ENCODE measurements at places on chromosomes 11 and 22.
A peak's percentile ranks its signal among the peaks of the same experiment; 100 is the strongest.

DNA sequence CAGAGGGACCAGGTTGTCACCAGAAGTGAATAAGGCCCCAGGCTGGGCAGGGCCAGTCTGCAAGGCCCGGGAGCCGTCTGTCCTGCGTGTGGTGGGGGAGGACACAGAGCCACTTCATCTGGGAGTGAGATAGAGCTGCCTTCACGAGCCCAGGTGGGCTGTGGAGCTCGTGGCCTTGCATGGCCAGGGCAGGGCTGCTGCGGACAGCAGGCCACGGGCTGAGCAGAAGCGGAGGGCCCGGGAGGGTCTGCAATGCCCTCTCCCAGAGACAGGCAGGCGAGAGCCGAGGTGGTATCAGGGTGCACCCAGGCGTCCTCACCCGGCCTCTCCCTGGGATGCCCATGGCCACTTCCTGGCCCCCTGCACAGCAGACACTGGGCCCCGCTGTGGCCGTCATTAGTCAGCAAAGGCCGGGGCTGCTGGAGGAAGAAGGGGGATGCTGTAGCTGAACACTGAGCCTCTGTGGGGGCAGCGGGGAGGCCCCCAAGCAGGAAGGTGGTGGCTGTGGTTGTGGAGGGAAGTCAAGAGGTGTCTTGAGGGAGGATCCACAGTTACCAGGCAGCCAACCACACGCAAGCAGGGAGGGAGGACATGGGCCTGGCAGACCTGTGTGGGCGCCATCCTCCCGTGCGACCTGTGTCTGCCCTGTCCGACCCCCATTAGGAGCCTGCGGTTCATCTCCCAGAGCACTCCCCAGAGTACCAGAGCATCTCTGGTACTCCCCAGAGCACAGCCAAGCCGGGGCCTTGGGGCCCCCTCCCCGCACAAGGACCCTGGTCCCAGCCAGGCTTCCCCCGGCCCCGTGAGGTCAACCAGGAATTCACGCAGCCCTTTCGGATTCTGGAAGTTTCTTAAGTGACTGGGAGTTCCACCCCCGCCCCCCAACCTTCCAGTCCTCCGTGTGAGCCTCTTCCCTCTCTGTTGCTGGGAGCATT, 1109.5 kb downstream of the BRD1 start:
- DNase-seq, result no peak

DNA sequence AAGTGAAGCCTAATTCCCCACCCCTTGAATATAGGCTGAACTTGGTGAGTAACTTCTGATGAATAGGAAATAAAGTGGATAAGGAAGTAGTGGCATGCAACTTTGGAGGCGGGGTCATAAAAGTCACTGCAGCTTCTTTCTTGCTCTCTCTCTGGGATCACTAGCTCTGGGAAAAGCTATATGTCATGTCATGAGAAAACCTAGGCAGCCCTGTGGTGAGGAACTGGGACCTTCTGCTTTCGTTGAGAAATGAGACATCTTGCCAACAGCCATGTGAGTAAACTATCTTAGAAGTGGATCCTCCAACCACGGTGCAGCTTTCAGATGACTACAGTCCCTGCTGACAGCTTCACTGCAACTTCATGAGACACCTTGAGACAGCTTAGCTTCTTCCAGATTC, 15.7 kb downstream of the ZNF214 start:
- no peak for DNase-seq

- no peak for DNase-seq
These were observed 811.1 kb upstream of the RAG2 start for GRCh38 chr11:37409124-37409523.

DNA sequence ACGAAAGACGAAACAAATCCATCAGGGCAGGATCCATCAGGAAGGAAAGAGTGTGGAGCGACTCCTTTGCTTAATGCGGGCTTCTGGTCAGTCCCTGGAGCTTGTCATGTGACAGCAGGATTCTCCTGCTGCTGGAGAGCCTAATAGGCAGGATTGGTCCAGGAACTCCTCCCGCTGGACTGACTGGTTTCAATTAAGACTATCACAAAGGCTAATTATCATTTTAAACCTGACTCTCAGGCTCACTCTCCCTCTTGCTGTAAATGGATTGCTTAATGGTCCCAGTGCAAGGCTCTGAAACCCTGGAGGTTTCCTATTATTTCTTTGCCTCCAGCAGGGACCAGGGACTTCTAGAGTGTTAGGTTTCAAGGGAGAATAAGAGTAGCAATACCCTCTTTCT, 493.8 kb downstream of the NTM start:
- DNase-seq, result no peak

- DNase-seq, result no peak
These were observed 351.8 kb downstream of the CASP12 start for GRCh38 chr11:104546501-104546900.

GRCh38 chr11:133892584-133893380, 47.5 kb upstream of the SPATA19 start:
- no peak for DNase-seq

DNA sequence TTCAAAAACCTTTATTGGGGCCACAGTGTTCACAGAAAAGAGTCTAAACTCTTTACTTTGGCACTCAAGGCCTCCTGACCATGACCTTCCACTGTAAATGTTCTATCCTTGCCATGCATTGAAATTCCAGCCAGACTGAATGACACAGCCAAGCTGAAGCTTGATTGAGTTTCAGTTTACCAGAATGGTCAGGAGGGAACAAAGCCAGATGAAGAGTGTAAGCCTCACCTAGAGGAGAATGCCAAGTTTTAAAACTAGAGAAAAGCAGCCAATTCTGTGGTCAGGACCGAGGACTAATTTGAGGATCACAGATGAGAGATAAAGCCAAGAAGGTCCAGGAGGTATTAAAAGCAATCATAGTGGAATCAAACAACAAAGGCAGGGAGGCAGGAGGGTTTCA, 215.3 kb downstream of the KCNA4 start:
- no peak for DNase-seq

DNA sequence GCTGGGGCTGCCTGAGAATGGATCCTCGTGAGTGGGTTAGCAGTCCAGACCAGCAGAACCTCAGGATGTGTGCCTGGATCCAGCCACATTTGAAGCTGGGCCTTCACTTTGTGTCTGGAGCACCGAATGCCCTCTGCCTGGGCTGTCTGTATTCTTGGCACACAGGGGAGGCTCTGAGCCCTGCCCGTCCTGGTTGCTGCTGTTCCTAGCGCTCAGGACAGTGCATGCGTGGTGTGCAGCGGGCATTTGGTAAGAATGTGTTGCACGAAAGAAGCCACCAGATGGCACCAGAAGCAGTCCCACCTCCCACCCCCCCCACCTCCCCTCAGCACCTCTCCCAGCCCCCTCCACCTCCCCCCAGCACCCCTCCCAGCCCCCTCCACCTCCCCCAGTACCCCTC, 4.1 kb upstream of the MAPK11 start:
- peak; percentile 26 for DNase-seq

DNA sequence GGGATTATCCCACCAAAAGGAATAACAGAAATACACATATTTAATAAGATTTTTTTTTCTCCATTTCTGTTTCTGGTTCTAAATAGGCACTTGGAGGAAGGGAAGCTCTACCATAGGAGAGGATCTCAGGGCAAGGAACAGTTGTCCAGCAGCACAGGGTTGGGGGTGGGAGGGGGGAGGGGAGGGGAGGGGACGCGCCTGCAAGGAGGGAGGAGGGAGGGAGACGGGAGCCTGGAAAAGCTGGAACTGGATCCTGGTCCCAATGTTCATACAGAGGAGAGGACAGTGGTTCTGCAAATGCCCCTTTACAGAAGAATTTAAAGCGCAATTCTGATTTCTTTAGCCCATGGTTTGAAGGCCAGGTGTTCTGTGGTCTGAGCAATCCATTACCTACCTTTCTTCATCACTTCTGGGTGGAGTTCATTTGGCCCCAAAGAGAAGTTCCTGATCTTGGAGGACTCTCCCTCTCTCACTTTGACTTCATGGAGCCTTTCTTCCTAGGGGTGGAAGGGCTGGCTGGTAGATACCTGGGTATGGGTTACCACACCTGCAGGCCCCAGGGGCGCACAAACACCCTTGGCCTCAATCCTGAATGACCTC, 348.9 kb upstream of the NCAM1 start:
- DNase-seq, result no peak

- DNase-seq, result no peak
These were observed at the start of gene RFPL2 for GRCh38 chr22:32204856-32205722. Gene RFPL2 (minus strand): TSS chr22:32205073. CDS start chr22:32202451, 2,622 bp downstream.

GRCh38 chr11:45156201-45156600, 9.8 kb downstream of the PRDM11 start:
- DNase-seq, result no peak

GRCh38 chr11:111438846-111439520, 59.9 kb upstream of the POU2AF1 start:
- DNase-seq, result no peak

DNA sequence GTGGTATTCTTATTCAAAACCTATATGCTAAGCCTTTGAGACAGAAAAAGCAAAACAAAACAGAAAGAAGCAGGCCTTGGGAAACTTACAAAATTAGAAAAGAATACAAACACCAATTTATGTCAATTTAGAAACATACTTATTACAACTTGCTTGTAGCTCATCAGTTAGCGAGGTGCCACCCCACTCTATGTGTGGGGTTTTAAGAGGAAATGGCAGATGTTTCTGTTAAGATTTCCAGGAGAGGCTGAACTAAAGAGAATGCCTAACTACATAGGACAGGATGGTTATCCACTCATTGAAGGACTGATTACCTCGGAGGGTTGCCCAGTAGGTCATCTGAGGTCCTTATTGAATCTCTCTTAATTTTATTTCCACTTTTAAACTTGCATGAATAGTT, 302.0 kb downstream of the ETS1 start:
- DNase-seq, result no peak

DNA sequence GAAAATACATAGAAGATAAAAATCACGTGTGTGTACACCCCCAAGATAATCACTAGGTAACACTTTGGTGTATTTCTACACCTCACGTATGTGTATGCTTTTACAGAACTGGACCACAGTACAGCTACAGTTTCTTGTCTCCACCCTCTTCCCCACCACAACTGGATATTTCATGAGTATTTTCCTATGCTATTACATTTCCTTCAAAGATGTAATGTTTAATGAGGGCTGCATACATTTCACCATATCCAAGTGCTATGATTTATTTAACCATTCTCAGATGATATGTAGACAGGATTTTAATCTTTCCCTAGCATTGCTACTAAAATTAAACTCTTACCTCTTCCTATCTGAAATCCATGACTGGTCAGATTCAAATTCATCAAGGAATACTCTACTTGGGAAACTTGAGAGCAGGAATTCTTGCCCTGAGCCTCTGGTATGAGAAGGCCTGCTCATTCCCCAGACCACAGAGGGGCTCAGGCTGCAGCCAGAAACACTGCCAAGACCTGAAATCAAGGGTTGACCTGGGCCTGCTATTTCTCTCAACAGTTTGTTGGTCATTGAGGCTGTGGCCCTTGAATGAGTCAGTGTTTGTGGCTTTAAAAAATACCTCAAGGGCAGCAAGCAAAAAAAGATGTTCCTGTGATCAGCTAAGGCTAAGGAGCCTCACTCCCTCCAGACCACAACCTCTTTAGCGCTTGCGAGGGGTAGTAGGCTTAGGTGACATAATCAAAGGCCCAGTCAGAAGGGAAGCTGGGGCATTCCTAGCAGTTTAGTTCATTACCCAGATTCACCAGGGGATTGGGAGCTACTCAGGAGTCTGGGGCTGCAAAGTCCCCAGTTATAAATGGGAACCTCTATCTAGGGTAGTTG, 55.5 kb downstream of the ABTB2 start:
- no peak for DNase-seq

DNA sequence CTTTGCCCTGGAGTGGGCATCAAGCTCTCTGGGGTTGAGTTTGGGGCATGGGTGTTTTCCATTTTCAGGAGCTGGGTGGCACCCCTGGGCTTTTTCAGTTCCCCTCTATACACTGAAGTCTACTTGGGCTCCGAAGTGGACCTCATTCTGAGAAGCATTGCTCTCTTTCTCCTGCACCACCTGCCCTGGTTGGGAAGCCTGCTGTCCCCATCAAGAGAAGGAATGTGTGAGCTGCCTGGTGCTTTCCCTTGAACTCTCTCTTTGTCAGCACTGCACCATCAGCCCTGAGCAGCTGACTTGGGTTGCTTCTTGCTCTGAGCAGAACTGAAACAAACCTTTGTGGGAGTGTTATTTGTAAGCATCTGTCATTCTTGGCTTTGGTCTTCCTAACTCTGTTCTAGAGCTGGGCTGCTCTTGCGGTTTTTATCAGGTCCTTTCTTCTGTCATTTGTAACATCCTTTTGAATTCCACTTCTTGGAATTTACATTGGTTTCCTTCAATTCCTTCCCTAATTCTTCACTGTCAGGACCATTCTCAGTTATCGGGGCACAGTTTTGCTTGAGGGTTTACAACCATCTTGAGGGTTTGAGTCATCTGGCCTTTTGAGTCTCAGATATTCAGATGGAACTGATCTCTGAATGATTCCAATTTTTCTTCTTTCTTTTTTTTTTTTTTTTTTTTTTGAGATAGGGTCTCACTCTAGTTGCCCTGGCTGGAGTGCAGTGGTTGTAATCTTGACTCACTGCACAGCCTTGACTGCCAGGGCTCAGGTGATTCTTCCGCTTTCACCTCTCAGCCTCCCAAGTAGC, 20.5 kb downstream of the UBE2L3 start:
- DNase-seq, result no peak

- no peak for DNase-seq
These were observed 4.5 kb upstream of the TP53I11 start for GRCh38 chr11:44955015-44955738.

DNA sequence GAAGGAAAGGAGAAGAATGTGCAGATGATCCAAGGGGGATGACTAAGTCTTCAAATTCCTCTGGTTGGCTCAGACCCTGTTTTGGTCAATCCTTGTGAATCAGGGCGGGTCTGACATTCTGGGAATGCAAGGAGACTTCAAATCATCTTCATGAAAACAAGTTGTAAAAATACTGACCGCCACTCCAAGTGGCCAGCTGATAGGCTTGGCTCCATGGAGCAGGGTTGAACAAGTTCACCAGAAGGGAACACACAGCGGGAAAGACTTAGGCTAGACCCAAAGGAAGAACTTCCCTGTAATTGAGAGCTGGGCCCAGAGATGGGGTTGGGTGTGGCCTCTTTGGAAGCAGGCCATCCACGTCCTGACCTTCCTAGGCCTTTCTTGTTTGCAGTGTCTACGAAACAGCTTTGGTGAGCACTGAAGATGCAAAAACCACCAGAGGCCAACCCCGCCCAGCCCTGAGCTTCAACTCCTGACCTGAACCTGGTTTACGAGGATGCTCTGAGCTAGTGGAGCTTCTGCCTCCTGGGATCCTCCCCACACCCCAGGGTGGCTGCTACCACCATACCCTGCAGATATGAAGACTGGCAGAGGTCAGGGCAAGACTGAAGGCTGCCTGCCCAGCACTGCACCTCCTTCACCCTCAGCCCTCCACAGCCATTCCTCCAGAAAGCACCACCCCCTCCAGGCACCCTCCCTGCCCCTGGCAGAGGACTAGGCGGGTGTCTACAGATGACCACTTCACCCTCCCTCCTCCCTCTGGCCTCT, 26.1 kb downstream of the GDPD5 start:
- DNase-seq, result no peak

GRCh38 chr11:86715611-86716010, 43.2 kb upstream of the ME3 start:
- no peak for DNase-seq

GRCh38 chr11:128632141-128632791, 44.9 kb upstream of the ETS1 start:
- no peak for DNase-seq

- DNase-seq, result no peak
These were observed 19.8 kb downstream of the ARVCF start for GRCh38 chr22:19996694-19997384.

GRCh38 chr11:61776561-61777075, 15.8 kb downstream of the TMEM258 start:
- DNase-seq, result peak; percentile 37

All from stimulated activated naive CD4-positive, alpha-beta T cell (primary cell).